ENCODE measurements at places on chromosomes 1 and 21. TPM values are rescaled to one million over a fixed set of nuclear protein-coding genes. Genes with fewer than 3 reads are reported as not detected.

PTPRC gene
- total RNA-seq: 10.6 TPM

HCRTR1 gene
- total RNA-seq: 2.5 TPM

A3GALT2 gene
- not detected for total RNA-seq

GNAT2 gene
- not detected for total RNA-seq

ASCL5 gene
- total RNA-seq: 0.23 TPM

Measured in diencephalon (tissue), 1 donor.